ENCODE measurements at places on chromosomes 2 and 18. TPM values are rescaled to one million over a fixed set of nuclear protein-coding genes. Genes with fewer than 3 reads are reported as not detected.

DNA sequence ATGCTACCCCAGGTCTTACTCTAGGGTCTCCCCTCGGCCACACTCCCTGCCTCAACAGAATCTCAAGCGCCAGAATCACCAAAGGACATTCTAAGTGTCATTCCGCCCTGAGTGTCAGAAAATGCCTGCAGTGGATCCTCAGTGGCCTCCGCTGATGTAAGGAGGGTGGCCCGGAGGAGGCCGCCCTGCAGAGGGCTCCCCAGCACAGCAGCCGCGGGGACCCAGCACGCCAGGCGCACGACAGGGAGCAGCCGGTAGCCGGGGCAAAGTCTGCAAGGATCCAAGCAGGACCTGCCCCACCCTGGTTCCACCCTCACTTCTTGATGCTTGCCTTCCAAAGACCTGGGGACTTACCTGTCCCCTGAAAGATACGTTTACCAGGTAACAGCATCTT is 54.2 kb upstream of the ID2 start:
- DNase-seq = peak; percentile 80

DNA sequence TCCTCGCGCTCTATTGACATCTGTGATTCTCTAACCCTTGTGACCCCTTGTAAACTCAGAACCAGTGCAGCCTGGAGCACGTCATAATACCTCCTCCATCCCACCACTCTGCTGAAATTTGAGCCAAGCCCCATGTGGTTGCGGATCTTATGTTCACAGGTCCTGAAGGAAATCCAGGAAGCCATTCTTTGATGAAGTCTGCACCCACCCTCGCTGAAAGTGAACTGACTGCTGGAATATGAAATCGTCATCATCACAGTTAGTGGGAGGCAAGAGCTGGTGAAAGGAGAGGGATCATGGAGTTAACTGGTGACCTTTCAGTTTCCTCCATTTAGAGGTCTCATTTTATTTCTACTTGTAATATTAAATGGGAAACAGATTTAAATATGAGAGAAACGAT is 21.6 kb downstream of the ZEB2 start:
- no peak for DNase-seq

ANO7 gene
- 2.0 TPM for total RNA-seq

GRCh38 chr18:31633392-31634330 is 42.0 kb downstream of the TTR start:
- no peak for DNase-seq

DNAJC5G gene
- not detected for total RNA-seq

GRCh38 chr2:12430407-12431133 is 286.2 kb upstream of the TRIB2 start:
- no peak for DNase-seq

Measured in H7 (cell line).